ENCODE measurements at places on chromosomes 3 and 15.
A peak's percentile ranks its signal among the peaks of the same experiment; 100 is the strongest.

- DNase-seq: no peak
These were observed 353.5 kb downstream of the CADM2 start for GRCh38 chr3:85312331-85312730.

- DNase-seq: peak; percentile 26
These were observed 39.3 kb downstream of the EDEM1 start for GRCh38 chr3:5226783-5227182.

- DNase-seq: no peak
These were observed 23.6 kb downstream of the TLNRD1 start for GRCh38 chr15:81024265-81024872.

DNA sequence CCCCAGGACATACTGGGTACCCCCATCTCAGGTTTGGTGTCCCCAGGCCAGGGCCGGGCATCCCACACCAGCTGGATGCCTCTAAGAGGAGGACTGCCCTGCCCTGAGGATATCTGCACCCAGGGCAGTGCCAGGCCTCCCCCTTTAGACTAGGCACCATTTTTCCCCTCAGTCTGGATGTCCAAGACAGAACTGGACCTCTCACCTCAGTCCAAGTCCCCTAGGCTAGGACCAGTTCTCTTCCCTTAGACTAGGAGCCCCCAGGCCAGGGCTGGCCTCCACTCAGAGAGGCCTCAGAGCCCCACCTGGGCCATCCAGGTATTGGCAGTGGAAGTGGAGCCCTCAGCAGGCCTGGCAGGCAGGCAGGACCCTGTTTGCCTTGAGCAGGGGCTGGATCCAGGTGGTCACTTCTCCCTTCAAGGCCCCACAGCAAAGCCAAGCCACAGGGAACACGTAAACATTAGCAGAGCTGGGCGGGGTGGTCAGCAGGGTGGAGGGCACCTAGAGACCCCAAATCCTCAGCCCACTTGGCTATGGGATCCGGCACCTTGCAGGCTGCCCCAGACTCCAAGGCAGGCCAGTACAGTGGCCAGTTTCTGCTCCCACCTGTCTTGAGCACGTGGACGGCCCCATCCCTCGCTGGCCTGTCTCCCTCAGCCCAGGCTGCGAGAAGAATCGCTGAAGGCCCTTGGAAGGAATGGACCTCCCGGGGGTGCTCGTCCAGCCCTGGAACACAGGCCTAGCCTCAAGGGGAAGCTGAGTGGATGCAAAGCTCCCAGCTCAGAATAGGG is 28.3 kb downstream of the PTH1R start:
- DNase-seq: no peak

DNA sequence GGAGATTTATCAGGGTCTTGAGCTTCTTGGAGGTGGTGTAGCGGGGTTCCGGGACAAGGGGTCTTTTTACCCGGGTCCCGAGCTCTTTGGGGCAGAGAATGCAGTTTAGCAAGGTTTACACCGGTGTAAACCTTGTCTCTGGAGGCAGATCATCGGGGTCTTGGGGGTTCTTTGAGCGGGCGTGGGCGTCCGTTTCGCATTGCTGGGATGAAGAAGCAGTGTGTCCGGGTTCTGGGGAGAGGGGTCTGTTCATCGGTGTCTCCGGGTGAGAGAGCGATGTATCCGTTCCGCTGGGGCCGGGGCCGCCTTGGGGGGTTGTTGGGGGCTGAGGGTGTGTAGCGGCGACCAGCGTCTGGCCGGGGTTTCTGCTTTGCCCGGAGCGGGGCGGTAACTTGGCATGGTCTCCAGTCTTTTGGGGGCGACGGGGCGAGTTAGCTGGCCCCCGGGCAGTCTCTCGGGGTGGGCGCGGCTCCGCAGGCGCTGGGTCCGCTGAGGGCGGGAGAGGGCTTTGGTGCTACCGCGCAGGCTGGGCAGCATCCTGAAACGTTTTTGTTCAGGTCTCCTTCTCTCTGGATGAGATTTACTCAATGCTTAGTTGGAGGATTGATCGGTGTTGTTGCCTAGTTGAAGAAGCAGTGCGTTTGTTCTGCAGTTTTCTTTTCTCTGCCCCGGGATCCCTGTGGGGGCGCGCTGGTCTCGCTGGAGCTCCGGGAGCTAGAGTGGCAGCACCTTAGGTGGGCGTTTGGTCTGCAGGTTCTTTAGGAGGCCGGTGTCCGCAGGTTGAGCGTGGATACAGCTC is 843 bp downstream of the GLCE start:
- peak; percentile 51 for DNase-seq

GRCh38 chr3:173109143-173109542 is 31.9 kb downstream of the SPATA16 start:
- no peak for DNase-seq

- DNase-seq: no peak
These were observed 297.3 kb upstream of the ADAMTS9 start for GRCh38 chr3:64985072-64985471.

GRCh38 chr3:172223870-172224269 is 184.5 kb downstream of the FNDC3B start:
- DNase-seq: peak; percentile 24

- DNase-seq: no peak
These were observed 407.0 kb downstream of the ERC2 start for GRCh38 chr3:56061279-56061626.

- no peak for DNase-seq
These were observed 446.7 kb downstream of the C3orf38 start for GRCh38 chr3:88596451-88596850.

- no peak for DNase-seq
These were observed 264.7 kb downstream of the ZBBX start for GRCh38 chr3:167115331-167115934.

- DNase-seq: no peak
These were observed 45.4 kb downstream of the DZIP1L start for GRCh38 chr3:138070006-138070405.

DNA sequence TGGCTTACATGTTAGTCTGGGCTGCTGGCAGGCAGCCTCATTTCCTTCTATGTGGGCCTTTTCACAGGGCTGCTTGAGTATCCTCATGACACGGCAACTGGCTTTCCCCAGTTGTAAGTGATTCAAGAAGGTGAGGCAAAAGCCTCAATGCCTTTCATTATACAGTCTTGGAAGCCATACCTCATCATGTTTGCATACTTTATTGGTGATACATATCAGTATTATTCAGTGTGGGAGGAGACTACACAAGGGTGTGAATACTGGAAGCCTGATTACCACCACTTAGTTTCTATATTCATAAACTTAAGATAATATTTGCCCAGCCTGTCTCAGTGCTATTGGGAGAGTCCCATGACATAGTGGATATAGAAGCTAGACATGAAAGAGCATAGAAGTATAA is 346.8 kb downstream of the SOX2 start:
- no peak for DNase-seq

DNA sequence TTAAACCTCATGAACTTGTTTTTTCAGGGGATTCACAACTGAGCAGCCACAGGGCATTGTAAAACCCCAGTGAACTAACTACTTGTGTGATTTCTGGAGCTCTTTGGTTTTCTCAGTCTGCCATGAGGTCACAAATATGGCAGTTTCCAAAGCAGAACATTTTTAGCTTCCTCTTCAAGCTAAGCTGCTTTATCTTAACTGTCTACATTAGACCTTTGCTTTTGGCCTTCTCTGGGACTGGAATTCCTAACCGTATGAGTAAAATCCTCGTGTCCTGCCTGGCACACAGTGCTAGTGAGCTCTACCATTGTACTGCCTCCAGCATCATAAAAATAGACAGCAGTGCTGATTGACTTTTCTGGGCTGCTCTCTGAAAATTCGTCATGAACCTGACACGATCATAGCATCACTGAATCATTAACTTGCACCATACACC is 22.1 kb downstream of the CDIN1 start:
- peak; percentile 96 for DNase-seq

DNA sequence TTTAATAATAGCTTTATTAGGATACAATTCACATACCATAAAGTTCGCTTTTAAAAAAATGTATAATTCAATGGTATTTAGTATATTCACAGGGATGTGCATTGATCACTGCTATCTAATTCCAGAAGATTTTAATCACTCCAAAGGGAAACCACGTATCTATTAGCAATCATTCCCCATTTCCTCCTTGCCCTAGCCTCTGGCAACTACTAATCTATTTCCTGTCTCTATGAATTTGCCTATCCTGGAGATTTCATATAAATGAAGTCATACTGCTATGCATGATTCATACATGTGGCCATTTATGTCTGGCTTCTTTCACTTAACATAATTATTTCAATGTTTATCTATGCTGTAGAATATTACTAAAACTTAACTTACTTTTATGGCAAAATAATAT is 32.0 kb upstream of the CASR start:
- DNase-seq: peak; percentile 46

DNA sequence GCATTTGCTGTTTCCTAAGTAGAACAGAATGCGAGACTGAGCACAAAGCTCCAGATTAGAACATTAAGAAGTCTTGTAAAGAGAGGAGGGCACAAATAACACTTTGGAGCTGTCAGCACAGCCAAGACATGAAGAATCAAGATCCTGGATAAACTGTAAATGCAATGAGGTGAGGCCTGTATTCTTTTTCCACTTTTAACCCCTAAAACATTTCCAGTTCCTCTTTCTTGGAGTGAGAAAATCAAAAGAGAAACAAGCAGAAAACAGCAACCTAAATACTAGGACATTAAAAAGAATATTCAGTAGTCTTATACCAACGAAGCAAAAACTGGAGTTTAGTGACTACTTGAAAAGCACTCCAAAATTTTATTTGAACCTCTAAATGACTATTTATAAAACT is 204.3 kb downstream of the ZBTB20 start:
- DNase-seq: no peak

DNA sequence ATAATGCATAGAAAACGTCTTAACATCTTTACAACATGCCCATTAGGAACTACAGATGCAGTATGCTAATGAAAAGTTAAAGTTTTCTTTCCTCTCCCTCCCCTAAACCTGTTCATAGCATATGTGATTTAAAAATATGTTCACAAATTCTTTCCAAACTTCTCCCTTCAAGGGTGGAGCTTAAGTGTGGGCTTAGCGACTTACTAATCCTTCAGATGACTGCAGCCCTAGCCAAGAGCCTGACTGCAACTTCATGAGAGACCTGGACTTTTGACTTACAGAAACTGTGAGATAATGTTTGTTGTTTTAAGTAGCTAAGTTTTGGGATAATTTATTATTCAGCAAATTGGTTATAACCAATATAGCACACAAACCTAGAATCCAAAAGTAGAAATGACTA is 22.0 kb upstream of the ANXA2 start:
- peak; percentile 66 for DNase-seq

DNA sequence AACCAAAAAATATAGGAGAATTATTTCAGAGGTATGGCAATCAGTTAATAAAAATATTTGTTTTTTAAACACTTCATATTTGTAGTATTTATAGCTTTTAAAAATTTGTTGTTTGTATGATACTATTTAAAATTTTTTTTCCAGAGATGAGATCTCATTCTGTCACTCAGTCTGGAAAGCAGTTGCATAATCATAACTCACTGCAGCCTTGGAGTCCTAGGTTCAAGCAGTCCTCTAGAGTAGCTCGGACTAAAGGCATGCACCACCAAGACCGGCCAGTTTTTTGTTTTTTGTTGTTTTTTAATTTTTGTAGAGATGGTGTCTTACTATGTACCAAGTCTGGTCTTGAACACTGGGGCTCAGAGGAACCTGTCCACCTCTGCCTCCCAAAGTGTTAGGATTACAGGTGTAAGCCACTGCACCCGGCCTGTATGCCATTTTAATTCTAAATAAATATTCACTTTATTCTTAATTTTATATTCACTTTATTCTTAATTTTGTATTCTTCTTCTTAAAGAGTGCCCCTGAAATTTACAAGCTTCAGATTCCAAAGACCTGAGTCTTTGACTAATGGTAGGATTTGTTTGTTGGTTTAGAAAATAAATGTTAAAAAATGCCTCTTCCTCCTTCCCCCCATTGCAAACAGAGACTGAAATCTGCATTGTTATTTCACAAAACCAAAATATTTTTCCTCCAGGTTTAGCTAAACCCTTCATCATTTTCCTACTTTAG is 9.4 kb downstream of the TGFBR2 start:
- no peak for DNase-seq

GRCh38 chr15:58572521-58572920 is 140.7 kb downstream of the LIPC start:
- DNase-seq: no peak

- DNase-seq: no peak
These were observed 55.7 kb downstream of the LMCD1 start for GRCh38 chr3:8557298-8557697.

GRCh38 chr15:78951841-78952238 is 7.0 kb upstream of the CTSH start:
- DNase-seq: peak; percentile 31

DNA sequence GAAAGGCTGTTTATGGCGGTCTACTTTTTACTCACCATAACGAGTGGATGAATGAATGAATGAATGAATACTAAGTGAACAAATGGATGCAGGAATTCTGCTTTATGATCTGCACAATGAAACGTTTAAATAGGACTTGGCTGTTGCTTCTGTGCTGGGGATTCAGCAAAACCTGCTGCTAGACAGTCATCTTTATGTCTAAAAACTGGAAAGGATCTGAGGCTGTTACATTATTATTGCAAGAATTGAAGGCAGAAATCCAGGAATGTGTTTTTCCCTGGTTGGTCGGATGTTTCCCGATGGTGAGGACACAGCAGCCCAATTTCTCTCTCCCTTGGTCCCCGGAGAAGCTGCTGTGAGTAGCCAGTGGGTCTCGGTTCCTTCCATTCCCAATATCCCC is 94.2 kb downstream of the GABRG3 start:
- no peak for DNase-seq

DNA sequence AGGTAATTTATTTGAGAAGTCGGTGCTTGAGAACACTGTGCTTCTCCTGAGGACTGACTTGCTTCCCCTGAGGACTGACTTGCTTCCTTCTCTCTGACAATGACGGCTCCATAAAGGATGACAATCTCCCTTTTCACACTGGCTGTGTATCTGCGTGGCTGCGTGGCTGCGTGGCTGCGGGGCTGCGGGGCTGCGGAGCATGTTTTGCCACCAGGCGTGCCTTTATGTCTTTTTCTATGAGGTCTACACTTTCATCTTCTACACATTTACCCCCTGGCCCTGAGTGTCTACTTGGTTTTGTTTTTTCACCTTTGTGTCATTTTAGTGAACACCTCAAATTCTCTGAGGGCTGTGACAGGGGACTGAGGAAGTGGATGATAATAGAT is 89.9 kb downstream of the XXYLT1 start:
- no peak for DNase-seq

GRCh38 chr3:122318620-122319019 is 6.4 kb upstream of the CSTA start:
- DNase-seq: no peak

- DNase-seq: no peak
These were observed 2.5 kb downstream of the GOLIM4 start for GRCh38 chr3:168093229-168093628.

DNA sequence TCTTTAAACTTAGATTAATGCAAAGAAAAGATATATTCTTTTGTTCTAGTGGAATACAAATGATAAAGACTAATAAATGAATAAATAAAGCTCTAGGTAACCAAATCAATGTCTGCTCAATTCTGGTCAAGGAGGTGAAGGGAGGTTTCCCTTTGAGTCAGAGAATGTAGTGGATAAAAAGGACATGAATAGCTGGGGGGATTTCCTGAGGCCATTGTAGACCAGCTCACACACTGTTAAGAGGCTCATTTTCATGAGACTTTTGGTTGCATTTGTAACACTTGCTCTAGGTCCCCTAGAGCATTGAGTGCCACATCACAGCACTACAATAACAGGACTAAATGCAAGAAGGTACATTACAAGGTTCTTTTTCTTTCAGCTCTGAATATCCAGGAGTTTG is 170.7 kb downstream of the TIGIT start:
- no peak for DNase-seq

All from HCEC 1CT (cell line).